Stimulated activated CD4-positive, alpha-beta T cell treated with anti-CD3 and anti-CD28 coated beads, Interleukin-1b, Interleukin-23, amount 100 ng/mL, for 1 hour (primary cell): ENCODE measurements at places on chromosomes 12 and 14.

- no peak for DNase-seq
These were observed 8.5 kb downstream of the LRTM2 start for GRCh38 chr12:1828856-1829255.

DNA sequence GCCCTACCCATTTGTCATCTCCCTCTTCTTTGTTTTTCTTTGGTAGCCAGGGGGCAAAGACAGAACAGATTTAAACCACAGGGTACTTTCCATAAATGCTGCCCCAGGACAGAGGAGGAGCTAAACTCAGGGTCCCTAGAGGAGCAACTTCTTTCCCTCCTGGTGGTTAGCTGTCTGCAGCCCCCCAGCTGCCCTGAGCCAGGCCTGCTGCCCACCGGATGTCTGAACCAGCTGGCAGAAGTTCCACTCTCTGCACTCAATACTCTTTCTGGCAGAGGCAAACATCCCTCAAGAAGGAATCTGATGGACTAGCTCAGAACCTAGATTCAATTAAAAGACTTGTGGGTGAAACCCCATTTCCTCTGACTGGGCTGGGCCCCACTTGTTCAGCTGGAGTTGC lies 10.7 kb downstream of the VDR start:
- DNase-seq, result no peak

DNA sequence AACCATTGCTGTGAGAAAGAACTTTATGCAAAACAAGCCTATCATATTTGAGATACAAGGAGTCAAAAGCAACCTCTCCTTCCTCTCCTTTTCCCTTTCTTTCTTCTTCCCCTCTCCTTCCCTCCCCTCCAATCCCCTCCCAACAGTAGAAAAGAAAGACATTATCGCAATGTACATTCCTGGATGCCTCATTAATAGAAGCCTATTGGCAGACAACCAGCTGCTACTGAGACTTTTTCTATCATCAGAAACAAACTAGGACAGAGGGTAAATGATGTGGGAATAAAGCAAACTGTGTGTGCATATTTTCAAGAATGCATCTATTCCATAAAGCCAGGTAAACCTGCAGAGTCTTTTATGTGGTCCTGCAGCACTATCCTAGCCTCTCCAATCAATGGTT lies 237.2 kb downstream of the ITPR2 start:
- no peak for DNase-seq

DNA sequence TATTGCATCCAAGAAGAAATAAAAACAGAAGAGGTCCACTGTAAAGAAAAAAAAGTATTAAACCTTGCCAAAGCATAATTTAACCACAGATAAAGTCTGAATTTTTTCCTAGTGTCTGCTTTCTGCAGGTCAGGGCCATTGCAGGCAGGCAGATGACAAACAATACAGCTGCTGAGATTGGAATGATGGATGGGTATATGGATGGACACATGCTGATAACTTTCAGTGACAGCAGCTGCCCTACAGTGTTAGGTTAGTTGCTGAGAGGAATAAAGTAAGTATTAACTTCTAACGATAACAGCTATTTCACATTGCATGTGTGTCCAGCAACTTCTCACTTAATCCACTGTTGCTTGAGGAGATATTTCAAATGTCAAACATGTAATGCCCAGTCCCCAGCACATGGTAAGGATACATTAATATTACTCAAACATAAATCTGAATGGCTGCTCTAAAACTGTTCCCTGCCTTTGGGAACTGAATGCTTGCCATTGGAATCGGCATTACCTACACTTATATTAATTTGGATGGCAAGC lies 515.3 kb downstream of the RMST start:
- no peak for DNase-seq
